ENCODE measurements at places on chromosomes 2 and 18. TPM values are rescaled to one million over a fixed set of nuclear protein-coding genes. Genes with fewer than 3 reads are reported as not detected.
A peak's percentile ranks its signal among the peaks of the same experiment; 100 is the strongest.

DNA sequence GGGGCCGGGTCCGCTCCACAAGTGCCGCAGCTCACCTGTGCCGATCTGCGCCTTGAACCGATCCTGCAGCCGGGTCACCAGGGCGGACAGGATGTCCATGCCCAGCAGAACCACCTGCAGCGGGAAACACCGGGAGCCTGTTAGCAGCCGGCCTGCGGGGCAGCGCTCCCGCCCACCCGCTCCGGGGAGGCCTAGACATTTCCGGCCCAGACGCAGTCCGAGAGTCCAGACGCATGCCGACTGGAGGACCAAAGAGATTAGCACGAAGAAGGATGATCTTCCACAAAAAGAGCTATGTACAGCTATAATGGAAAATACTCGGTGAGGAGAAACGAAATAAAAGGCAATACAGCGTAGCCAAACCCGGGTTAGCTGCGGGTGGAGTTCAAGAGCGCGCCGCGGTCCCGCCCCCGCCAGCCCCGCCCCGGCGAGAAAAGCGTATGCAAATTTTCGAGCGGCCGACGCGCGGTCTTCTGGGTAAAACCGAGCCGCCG is 421 bp upstream of the RNU4ATAC start:
- H3K4me1 ChIP-seq, result peaks cover 29% of the 10 kb centered on the region
- peak overlapping the region; percentile 94 for H3K4me3 ChIP-seq
- H3K36me3 ChIP-seq, result peaks cover 3% of the 10 kb centered on the region

The CAPN14 gene
- total RNA-seq, result not detected

GRCh38 chr2:122908159-122908558 is 1116.9 kb upstream of the CNTNAP5 start:
- no peaks in the 10 kb centered on the region for H3K27me3 ChIP-seq
- H3K27ac ChIP-seq, result no peak overlapping the region
- H3K36me3 ChIP-seq, result no peaks in the 10 kb centered on the region
- H3K4me1 ChIP-seq, result no peaks in the 10 kb centered on the region
- DNase-seq, result no peak

The RAB6C gene
- not detected for total RNA-seq

The CFAP221 gene
- total RNA-seq, result not detected

GRCh38 chr2:36461039-36461681 is 105.6 kb downstream of the CRIM1 start:
- H3K27ac ChIP-seq, result peak overlapping the region; percentile 81
- H3K4me3 ChIP-seq, result peak overlapping the region; percentile 22
- H3K36me3 ChIP-seq, result peaks cover 10% of the 10 kb centered on the region
- peaks cover 36% of the 10 kb centered on the region for H3K4me1 ChIP-seq
- H3K27me3 ChIP-seq, result no peaks in the 10 kb centered on the region
- DNase-seq, result peak; percentile 92

GRCh38 chr2:177078855-177079254 is 133.7 kb upstream of the HNRNPA3 start:
- H3K36me3 ChIP-seq, result no peaks in the 10 kb centered on the region
- no peaks in the 10 kb centered on the region for H3K4me1 ChIP-seq
- H3K4me3 ChIP-seq, result no peak overlapping the region
- H3K27ac ChIP-seq, result no peak overlapping the region

DNA sequence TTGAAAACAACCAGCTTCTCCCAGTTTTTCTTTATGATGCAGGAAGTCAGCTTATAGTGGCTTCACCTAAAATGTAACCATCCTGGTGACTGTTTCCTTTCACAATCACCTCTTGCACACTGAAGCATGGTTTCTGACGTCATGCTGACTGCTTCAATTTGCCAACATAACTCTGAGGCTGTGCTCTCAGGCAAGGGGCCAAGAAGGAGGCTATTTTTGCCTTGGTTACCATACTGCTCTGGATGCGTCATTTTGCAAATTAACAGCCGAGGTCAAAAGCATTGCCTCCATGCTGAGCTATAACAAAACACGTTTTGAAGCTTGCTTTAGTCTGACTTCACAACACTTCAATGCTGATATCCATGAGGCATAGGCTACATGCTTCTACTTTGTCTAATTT is 397.8 kb downstream of the METTL4 start:
- no peaks in the 10 kb centered on the region for H3K36me3 ChIP-seq
- H3K27ac ChIP-seq, result peak overlapping the region; percentile 42
- no peak overlapping the region for H3K4me3 ChIP-seq
- no peaks in the 10 kb centered on the region for H3K27me3 ChIP-seq
- peak; percentile 59 for DNase-seq

The MALL gene
- 136 TPM for total RNA-seq

- no peaks in the 10 kb centered on the region for H3K36me3 ChIP-seq
- no peak for DNase-seq
- peak overlapping the region; percentile 79 for H3K4me3 ChIP-seq
- H3K27ac ChIP-seq, result peak overlapping the region; percentile 33
- no peaks in the 10 kb centered on the region for H3K27me3 ChIP-seq
- H3K4me1 ChIP-seq, result peaks cover 29% of the 10 kb centered on the region
Observed at GRCh38 chr18:7566244-7566566, 911 bp upstream of the PTPRM start.

The GRHL1 gene
- total RNA-seq, result 9.3 TPM

GRCh38 chr18:50757358-50757757 is 62.5 kb downstream of the MRO start:
- 0 out of 2 replicates have a peak, but pooled peaks cover 3% of the 10 kb centered on the region for H3K27me3 ChIP-seq
- no peaks in the 10 kb centered on the region for H3K36me3 ChIP-seq
- no peaks in the 10 kb centered on the region for H3K4me1 ChIP-seq
- H3K27ac ChIP-seq, result no peak overlapping the region
- H3K4me3 ChIP-seq, result no peak overlapping the region

GRCh38 chr2:236402033-236402790 is 138.0 kb upstream of the ASB18 start:
- H3K4me1 ChIP-seq, result no peaks in the 10 kb centered on the region
- H3K27ac ChIP-seq, result no peak overlapping the region
- peaks cover 13% of the 10 kb centered on the region for H3K27me3 ChIP-seq
- no peak for DNase-seq
- H3K36me3 ChIP-seq, result no peaks in the 10 kb centered on the region
- H3K4me3 ChIP-seq, result no peak overlapping the region

The CNTNAP5 gene
- total RNA-seq, result not detected

GRCh38 chr2:187075199-187075635 is 226.2 kb upstream of the ZSWIM2 start:
- no peaks in the 10 kb centered on the region for H3K36me3 ChIP-seq
- H3K27ac ChIP-seq, result no peak overlapping the region
- 0 out of 2 replicates have a peak, but pooled peaks cover 4% of the 10 kb centered on the region for H3K27me3 ChIP-seq
- H3K4me1 ChIP-seq, result no peaks in the 10 kb centered on the region

DNA sequence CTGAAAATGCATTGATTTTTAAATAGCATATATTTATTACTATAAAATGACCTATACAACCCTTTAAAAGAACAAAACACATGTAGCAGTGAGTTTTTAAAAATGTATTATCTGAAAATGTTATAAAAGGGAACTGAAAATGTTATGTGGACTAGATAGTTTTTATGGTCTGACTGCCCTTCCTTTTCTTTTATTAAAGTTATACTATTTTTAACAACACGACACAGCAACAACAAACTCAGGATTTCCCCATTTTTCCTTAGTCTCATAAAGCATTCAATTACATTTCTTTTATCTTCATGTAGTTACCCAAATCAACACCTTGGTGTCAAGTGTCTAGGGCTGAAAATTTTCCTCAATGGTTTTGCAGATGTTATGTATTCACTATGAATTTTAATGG is 132.8 kb upstream of the TMEFF2 start:
- H3K36me3 ChIP-seq, result no peaks in the 10 kb centered on the region
- H3K27me3 ChIP-seq, result no peaks in the 10 kb centered on the region
- H3K27ac ChIP-seq, result no peak overlapping the region

Measured in PC-3 (cell line).